NCI-H2029 (cell line): ENCODE measurements at places on chromosomes 12 and 14.

DNA sequence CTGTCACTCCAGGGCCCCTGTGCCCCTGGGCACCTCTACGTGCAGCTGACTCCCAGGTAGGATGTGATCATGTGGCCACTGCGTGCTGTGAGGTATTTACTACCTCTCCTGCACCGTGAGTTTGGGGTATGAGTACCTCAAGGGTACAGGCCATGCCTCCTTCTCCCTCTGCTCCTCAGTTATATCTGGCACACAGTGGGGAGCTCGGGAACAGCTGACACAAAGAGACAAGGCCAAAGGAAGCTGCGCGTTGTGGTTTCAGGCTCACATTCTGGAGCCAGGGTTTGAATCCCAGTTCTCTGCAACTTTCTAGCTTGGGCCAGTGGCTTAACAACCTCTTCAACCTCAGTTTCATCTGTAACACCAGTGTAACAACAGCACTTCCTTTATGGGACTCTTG lies 7.8 kb upstream of the SLC6A12 start:
- DNase-seq = no peak

DNA sequence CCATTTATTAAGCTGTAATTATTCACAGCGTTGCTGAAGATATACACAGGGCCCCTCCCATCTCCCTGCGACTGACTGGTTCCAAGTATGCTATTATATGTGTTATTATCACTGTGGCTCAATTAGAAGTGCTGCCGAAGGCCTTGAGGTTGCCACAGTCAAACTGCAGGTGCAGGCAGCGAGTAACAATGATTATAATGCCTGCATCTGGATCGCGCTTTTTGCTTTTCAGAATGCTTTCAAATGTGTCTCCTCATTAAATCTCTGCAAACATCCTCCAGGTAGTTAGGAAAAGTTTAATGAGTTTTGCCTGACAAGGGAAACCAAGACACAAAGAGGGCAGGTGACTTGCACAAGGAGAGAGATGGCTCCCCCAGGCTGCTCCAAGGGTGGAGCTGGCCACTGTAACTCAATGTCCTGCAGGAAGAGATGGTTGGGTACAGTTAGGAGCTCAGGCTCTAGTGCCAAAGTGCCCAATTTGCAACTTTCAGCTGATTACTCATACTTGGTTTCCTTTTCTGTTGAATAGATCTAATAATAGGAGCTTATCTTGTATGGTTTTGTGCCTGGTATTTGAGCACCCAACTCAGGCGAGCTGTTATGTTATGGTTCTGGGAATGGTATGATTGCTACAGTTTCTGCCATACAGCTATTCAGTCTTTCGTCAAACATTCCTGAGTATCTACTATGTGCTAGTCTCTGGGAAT lies 1.7 kb upstream of the SYNE3 start:
- DNase-seq = no peak

DNA sequence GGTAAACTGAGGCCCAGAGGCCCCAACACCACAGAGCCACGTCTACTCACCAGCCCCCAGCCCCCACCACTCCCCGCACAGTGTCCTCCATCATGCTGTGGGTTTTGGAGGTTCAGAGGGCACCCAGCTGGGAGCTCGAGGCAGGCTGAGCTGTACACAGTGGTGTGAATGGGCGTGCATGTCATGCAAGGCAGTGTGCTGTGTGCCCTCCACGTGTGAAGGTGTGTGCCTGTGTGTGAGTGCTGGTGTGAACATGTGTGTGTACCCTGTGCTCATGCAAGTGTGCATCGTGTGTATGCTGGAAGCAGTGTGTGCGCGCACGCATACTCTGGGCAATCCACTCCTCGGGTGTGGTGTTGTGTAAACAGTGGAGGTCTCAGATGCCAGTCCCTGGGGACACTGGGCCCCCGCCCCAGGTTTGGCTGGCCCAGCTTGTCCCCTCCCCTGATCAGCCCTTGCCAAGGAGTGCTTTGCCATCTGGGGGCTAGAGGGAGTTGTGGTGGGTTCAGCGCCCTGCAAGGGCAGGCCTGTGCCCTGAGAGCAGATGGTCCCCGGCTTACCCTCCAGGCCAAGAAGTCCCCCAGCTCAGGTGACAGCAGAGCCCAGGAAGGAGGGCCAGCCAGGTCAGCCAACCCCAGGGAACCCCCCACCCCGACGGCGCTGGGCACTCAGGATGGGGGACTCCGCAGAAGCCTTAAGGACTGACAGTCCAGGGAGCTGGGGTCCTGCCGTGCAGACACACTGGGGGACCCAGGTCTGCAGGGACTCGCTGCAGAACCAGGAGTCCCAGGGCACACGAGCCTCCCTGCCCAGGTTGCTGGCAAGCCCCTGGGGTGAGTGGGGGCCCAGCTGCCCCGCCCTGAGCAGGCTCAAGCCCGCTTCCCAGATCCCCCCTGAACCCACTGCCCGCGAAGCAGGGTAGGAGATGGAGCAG lies 23.8 kb upstream of the GPR132 start:
- DNase-seq = no peak

- DNase-seq = no peak
These were observed 16.0 kb upstream of the LRP6 start for GRCh38 chr12:12282761-12283425.

- no peak for DNase-seq
These were observed 11.8 kb upstream of the RCOR1 start for GRCh38 chr14:102580550-102581110.

GRCh38 chr12:76547526-76547925 lies 12.0 kb downstream of the OSBPL8 start:
- DNase-seq = no peak

DNA sequence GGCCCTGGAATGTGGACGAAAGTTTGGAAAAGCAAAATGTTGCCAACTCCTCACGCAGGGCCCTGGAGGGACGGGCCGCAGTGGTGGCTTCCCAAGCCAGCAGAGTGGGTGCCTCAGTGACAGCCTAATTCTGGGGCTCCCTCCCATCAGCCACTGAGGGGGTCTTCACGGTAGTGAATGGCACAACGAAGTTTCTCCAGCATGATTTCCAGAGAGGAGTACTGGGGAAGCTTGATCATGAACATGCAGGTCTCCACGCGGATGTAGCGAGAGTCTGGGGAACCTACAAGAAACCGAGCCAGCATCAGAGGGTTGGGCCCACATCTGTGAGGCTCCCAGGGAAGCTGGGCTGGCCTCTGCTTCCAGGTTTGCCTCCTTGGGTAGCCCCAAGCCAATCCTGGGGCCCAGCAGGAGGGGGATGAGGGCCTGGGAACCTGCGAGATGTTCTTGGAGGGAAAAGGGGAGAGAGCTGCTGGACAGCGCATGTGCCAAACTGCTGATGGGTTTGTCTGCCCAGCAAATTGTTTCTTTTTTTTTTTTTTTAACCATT lies 37.0 kb downstream of the TRAFD1 start:
- DNase-seq = no peak

DNA sequence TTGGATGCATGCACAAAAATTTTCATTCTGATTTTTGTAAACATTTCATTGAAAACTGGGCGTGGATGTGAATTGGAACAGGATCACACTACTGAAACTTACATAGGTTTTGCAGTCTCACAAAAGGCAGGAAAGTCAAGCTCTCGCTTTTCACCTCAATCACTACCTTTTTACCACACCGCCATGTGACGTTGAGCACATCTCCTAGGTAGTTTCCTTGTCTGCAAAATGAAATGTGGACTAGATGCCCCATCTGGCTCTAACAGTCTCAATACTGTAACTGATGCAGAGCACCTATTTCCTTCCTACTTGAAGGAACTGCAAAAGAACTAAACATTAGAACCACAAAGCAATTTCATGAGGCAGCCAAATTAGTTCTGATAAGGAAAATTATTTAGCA lies 4.4 kb upstream of the YY1 start:
- DNase-seq = no peak

DNA sequence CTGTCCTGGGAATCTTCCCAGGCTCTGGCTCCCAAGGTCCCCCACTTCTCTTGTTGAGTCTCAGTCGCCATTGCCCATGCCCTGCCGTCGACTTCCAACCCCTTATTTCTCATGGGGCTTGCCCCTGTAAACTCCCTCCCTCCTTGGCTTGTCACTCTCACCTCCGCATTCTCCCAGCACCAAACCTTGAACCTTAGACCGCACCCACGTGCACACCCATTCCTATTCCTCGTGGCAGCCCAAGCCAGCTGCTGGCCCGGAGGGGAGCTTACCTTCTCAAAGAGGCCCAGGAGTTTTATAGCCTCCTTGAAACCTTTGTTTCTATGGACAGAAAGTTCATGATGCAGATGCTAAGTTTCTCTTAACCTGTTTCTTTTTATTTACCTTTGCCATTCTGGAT lies 4.6 kb downstream of the JDP2 start:
- no peak for DNase-seq

DNA sequence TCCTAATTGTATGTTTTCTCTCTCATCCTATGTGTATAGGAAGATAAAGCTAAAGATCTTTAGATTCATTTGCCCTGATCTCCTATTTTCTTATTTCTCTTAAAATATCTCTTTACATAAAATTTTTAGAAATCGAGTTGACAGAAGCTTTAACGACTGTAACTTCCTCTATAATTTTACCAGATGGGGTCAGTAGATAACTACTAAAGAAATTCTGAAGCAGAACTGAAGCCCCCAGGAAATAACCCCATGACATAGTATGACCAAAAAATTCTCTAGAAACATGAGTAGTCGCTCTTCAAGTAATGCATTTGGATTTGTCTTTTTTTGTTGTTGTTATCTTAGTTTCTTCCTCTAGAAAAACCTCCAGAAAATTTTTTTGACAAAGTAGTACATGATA lies 288.0 kb downstream of the ERC1 start:
- no peak for DNase-seq

DNA sequence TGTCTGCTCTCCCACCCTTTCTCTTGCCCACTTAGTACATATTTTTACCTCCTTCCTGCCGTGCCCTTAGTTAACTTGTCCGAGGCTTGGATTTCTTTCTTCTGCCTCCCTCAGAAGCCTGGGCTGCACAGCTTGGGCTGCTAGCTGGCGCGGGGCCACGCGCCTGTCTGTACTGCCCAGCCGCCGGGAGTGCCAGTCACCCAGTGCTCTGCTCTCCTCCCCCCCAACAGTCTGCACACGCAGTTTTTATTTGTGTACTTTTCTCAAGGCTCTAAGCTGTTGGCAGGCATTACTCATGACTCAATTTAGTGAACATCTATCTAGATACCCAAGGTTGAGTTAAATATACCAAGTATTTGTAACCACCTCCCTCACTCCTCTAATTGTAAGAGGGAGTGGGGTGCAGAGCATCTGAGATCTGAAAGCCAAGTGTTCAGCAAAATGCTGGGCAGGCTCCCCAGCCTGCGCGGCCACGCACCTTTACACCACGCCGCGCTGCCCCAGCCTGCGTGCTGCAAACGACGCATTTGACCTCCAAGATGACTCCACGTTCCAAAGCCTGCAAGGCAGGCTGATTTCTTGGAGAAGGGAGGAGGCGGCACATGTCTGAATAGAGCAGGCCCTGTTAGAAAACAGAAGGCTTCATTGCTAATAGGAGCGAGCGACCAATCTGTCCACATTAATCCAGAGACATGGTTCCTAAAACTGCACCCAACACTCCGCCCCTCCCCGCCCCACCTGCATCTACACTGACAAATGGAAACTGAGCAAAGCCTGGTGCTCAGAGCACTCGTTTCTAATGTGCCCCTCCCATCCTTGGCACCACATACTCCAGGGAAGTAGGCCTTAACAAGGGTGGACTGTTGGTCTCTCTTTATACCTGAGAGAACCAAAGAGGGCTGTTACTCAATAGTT lies 18.2 kb upstream of the CACNA2D4 start:
- DNase-seq = peak; percentile 43

DNA sequence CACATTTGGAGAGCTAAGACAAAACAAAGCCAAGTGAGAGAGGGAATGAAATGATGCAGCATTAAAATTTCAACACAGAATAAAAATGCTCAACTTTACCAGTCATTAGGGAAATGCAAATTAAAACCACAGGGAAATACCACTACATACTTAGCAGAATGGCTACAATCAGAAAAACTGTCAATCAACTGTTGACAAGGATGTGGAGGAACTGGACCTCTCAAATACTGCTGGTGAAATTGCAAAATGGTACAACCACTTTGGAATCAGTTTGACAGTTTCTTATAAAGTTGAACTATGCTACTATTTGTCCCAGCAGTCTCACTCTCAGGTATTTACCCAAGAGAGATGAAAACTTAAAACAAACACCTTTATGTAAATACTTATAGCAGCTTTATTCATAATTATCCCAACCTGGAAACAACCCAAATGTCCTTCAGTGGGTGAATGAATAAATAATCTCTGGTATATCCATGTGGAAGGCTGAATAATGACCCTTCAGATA lies 43.8 kb upstream of the KTN1 start:
- DNase-seq = peak; percentile 32

DNA sequence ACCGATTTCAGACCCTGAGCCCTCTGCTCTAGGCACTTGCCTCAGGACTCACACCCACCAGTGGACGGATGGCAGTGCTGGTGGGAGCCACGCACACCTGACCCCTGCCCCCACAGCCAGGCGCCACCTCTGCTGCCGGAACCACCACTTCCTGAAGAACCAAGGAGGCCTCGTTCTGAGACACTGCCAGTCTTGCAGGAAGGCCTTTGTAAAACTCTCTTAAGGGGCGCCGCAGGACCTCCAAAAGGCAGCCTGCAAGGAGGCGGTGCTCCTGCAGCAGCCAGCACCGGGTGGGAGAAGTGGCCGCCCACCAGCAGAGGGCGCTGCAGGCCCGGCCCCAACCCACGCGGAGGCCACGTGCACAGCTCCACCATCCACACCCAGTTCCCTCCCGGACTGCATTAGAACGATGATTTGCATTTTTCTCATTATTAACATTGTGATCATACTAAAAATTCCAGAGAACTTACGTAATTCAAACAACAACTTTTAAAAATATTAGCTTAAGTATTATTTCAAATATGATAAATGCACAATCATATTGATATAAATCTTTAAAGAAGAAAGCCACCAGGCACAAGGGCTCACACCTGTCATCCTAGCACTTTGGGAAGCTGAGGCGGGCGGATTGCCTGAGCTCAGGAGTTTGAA lies 12.8 kb downstream of the STX2 start:
- DNase-seq = no peak

- DNase-seq = no peak
These were observed 38.5 kb upstream of the CD163 start for GRCh38 chr12:7542046-7542445.

DNA sequence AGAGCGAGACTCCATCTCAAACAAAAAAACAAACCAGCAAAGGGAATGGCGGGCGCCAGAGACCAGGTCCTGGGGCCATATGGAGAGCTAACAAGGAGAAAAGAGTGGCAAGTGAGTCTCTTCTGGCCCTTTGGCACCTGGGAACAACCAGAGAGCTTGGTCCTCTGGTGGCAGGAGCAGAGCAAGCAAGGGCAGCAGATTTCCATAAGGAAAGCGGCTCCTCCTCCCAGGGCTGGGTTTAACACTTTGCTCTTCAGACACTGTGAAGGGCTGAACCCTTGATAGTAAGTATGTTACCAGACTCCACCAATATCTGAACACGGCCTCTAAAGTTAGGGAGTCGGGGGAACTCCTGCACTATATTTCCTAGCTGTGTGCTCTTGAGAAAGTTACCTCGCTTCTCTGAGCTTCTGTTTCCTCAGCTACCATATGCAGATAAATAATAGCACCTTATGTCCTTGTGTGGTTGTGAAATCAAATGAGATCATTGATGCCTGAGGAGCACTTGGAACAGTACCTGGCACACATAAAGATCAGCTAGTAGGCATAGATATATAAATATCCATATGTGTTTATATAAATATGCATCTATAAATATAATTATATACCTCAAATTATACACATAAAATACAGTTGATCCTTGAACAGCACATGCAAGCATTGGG lies 33.4 kb upstream of the PLEKHG6 start:
- DNase-seq = no peak
